T-helper 2 cell (primary cell): ENCODE measurements at places on chromosomes 4 and X.
A peak's percentile ranks its signal among the peaks of the same experiment; 100 is the strongest.

DNA sequence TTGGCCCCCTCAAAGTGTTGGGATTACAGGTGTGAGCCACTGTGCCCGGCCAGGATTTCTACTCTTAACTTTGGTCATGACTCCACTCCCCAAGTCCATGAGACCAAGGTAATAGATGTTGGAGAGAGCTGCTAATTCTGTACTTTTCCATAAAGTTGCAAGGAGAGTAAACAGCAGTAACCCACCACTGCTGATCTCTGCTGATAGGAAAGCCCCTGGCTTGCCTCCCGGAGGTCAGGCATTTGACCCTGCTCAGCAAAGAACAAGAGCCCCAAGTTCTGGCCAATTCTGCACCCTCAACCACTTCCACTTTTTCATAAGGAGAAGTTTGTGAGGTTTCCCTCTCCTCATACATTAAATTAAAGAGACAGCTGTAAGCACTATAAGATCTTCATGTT, 143.0 kb downstream of the RASL11B start:
- DNase-seq = no peak

GRCh38 chr4:48976041-48976440, 10.0 kb upstream of the CWH43 start:
- no peak for DNase-seq

- DNase-seq = no peak
Measured at GRCh38 chrX:123731987-123732669, 724 bp downstream of the THOC2 start.

DNA sequence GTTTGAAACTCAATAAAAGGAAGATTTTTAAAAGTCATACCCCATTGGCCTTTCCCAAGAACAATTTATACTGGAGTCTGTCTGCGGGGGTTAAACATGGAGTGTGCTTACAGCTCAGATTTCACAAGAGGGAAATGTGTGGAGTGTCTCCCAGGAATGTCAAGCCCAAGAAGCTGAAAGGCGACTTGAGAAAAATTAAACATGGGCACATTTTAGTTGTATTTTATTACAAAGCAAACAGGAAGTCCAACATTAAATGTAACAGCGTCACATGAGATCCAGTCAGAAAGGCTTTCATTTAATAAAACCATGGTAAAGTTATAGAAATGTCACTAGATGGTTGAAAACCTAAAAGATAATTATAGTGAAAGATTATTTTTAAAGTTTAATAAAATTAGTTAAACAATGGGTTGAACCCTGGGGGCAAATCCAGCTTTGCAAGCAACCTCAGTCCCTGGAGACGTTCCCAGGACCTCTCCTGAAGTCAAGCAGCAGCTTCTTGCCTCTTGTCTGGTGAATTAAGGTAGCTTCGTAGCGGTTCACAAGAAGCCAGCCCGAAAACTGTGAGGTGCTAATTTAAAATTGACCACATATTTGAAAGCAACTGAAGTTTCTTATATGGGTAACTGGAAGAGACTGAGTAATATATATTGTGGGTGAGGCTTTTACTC, 168.4 kb upstream of the EDNRA start:
- no peak for DNase-seq

GRCh38 chrX:45850197-45850774, 649.6 kb upstream of the DIPK2B start:
- peak; percentile 2 for DNase-seq

- DNase-seq = no peak
Measured at GRCh38 chrX:124594017-124594651, 247.8 kb downstream of the SH2D1A start.

DNA sequence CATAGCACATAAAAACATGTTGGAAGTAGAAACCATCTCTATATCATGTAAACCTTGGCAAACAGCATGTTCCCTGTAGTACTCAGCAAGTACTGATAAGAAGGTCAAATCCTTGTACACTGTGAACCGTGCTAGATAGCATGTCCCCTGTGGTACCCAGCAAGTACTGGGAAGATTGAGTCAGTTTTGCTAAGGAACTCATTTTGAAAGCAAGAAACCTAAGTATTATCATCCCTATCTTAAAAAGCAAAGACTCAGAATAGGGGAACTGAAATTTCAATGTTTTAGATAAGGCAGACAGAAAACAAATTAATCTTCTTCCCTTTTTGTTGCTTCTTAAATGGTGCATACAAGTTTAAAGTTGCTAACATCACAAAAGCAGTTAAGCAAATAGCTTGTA, 180.2 kb downstream of the RBM46 start:
- no peak for DNase-seq

GRCh38 chrX:100085846-100086245, 324.2 kb downstream of the PCDH19 start:
- no peak for DNase-seq

- DNase-seq = no peak
Measured at GRCh38 chr4:54107951-54108748, 8.2 kb downstream of the GSX2 start.

GRCh38 chr4:94032754-94033153, 174.9 kb upstream of the SMARCAD1 start:
- DNase-seq = no peak

- DNase-seq = no peak
Measured at GRCh38 chr4:187064033-187064432, 340.4 kb upstream of the FAT1 start.

- DNase-seq = no peak
Measured at GRCh38 chrX:70477734-70478075, 33.1 kb downstream of the DLG3 start.

DNA sequence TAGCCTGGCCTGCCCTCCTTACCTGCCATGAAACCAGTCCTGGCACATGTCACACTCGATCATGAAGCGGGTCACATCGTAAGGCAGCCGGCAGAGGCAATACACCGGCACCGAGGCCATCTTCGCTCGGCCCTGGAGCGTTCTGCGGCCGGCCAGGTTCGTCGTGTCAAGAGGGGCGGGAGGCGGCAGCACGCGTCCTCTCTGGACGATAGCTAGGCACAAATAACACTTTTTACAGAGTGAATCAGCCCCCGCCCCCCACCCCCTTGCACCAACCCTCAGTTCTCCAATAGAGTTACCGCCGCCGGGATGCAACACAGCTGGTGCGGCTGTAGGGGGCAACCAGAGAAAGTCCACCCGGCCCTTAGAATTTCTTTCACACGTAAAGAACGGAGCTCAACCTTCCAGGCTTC, 1.7 kb downstream of the PHF8 start:
- peak; percentile 8 for DNase-seq

GRCh38 chr4:110626532-110627153, 3.8 kb upstream of the PITX2 start:
- no peak for DNase-seq

DNA sequence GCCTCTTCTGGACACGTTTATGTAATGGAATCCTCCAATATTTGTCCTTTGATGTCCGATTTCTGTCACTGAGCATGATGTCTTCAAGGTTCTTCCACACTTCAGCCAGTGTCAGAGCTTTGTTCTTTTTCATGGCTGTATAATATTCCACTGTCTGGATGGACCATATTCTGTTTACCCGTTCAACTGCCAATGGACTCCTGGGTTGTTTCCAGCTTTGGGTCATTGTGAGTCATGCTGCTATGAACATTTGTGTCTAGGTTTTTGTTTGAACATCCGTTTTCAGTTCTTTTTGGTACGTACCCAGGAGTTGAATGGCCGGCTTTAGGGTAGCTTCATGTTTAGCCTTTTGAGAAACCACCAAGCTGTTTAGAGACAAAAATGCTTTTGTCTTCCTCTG, 93.2 kb downstream of the SHOX start:
- no peak for DNase-seq

DNA sequence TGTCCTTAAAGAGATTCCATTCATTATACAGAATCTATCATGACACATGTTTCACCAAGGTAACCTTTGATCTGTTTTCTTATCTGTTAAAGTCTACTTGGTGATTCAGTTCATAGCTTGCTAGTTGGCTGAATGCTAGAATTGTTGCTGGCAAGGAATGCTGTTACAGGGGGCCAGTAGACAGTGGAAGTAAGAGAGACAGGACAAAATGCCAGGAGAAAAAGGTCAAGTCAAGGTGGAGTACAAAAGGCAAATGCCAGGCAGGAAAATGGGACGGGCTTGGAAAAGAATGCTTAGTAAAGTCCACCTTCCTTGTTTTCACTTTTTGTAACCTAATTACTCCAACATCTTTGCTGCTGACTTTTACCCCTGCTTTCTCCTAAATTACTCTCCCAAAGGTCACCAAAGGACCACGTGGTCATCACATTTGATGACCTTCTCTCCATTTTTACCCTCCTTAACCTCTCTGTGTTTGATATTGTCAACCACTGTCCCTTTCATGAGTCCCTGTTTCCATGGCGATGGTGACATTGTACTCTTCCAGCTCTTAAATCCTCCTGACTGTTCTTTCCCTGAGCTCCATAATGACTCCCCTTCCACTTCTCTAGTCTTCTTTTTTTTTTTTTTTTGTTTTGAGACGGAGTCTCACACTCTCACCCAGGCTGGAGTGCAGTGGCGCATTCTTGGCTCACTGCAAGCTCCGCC, 24.5 kb upstream of the TAPT1 start:
- DNase-seq = no peak

DNA sequence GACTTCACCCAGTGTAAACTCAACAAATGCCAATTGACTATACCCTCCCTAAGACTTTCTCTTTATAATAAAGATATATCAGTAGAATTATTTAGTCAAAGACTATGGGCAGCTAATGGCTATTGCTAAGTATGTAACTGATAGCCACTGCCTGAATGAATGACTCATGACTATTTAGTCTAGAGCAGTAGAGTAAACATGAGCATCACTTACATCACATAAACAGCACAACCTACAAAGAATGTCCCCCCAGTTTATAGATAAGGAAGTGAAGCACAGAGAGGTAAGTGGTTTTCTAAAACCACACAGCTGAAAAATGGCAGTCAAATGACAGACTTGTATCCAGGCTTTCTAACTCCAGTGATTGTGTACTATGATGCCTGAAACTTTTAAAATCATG, 507.0 kb downstream of the PPARGC1A start:
- no peak for DNase-seq

GRCh38 chrX:9315086-9315485, 149.8 kb upstream of the TBL1X start:
- no peak for DNase-seq

- no peak for DNase-seq
Measured at GRCh38 chr4:133156096-133156495, 7.0 kb downstream of the PCDH10 start.

GRCh38 chrX:1576201-1576992, 15.0 kb upstream of the AKAP17A start:
- DNase-seq = no peak

GRCh38 chr4:87209182-87209581, 11.2 kb downstream of the KLHL8 start:
- no peak for DNase-seq

DNA sequence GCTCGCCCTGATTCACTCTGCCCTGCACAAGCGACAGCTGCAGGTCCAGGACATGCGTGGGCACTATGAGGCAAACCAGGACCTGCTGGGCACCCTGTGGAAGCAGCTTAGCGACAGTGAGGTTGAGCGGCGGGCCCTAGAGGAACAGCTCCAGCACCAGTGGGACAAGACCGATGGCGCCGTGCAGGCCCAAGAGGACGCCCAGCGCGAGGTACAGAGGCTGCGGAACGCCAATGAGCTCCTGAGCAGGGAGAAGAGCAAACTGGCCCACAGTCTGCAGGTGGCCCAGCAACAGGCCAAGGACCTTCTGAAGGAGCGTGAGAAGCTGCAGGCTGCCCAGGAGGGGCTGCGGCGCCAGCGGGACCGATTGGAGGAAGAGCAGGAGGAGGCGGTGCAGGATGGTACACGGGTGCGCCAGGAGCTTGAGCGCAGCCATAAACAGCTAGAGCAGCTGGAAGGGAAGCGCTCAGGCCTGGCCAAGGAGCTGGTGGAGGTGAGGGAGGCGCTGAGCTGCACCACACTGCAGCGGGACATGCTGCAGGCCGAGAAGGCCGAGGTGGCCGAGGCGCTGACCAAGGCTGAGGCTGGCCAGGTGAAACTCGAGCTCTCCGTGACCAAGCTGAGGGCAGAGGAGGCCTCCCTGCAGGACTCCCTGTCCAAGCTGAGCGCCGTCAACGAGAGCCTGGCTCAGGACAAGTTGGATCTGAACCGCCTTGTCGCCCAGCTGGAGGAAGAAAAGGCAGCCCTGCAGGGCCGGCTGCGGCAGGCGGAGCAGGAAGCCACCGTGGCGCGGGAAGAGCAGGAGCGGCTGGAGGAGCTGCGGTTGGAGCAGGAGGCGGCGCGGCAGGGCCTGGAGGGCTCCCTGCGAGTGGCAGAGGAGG, 12.8 kb downstream of the SMIM10L2A start:
- DNase-seq = no peak

DNA sequence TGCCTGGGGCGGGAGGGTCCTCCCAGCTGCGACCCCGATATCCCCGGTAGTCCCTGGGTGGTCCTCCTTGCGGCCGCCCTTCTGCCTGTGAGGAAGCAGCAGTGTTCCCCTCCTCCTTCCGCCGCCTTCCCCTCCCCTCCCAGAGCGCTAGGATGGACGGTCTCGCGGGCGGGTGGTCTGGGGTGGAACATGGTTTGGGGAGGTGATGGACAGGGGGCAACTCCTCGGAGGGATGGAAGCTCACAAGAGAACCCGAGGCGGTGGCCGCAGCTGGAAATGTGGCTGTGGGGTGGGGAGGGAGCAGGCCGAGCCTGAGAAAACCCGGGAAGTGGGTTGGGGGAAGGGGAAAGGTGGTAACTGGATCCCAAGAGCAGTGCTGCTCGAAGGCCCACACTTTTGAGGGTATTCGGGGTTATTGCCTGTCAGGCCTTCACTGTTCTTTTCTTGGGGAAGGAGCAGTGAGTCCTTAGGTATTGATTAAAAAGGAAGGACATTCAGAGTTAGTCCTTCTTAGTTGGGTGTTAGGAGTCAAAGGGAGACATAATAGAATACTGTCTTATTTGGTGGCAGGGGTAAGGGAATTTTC, 581 bp downstream of the UBE2K start:
- DNase-seq = no peak

DNA sequence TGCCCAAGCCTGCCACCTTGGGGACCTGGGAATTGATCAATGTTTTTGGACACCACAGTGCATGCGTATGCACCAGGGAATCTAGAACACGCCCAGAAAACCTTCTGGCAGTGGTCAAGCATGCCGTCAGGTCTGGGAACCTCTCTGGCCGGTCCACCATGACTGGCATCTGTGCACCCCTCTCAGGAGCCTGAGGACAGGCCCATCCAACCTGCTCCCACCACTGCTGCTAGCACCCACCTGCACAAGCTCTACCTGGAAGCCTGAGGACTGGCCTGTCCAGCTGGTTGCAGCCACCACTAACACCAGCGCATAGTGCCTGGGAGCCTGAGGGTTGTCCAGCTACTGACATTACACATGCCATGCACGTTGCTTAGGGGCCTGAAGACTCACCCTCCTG, 162.1 kb upstream of the GALNTL6 start:
- no peak for DNase-seq

DNA sequence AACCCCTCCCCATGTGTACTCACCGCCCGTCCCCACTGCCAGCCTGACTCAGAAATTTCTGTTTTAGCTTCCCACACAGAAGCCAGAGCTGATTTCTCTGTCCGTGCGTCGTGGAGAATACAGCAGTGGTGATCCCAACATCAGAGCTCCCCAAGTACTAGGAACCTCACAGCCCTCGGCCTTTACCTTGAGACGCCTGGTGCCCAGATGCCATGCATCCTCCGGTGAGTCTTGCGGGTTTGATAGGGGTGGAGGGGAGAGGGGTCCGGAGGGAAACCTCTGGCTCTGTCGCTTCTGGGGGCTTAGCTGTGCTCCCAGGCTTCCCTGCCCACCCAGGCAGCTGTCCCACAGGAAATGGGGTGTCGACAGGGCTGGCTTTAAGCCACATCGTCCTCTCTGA, 2.1 kb downstream of the LOC101059915 start:
- no peak for DNase-seq
